Hair follicle dermal papilla cell (primary cell): ENCODE measurements at places on chromosomes 7 and 10. TPM values are rescaled to one million over a fixed set of nuclear protein-coding genes. Genes with fewer than 3 reads are reported as not detected.

The EPHB6 gene
- total RNA-seq: 6.7 and 13.4 TPM in 2 replicates

The SKAP2 gene
- total RNA-seq: 6.9 and 7.8 TPM in 2 replicates

The CALML5 gene
- total RNA-seq: not detected in 2 replicates

The ACTR3C gene
- total RNA-seq: 0.65 TPM in 1 of 2 replicates, not detected in the other

The GNAT3 gene
- total RNA-seq: not detected in 2 replicates
